ENCODE measurements at places on chromosomes 13 and 19.
A peak's percentile ranks its signal among the peaks of the same experiment; 100 is the strongest.

DNA sequence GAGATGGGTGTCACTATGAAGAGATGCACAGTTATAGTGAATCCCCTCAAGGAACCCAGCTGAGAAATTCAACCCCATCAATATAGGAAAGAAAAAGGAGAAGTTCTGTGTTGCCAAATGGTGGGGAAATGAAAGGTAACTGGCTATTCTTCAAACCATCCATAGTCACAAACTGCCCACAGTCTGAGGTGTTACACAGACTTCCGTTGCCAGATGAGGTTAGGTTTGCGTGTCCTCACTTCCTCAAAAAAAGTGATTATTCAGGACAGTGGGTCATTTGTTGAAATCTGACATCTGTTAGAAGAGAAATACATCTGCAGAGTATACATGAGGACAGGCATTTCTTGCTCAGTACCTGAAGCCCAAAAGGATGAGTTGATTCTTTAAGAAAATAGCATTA is 9.0 kb downstream of the SIGLEC5 start:
- peak; percentile 6 for DNase-seq

- no peak for DNase-seq
Measured at GRCh38 chr19:17320435-17320834, 11.1 kb downstream of the DDA1 start.

DNA sequence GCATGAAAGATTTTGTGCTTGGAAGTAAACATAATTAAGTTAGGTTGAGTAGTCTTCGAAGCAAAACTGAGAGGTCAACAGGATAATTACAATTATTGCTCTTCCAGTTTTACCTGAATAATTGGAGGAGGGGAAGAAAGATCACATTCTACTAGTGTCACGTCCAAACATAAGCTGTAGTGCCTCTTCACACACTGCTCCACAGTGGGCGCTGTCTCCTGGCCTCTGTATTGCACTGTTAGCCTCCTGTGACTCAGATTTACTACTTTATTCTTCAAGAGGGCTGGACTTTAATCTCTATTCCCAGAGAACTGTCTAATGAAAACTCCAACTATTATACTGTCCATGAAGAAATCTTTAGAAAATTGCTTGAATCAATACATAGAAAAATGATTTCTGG is 62.9 kb downstream of the TRPC4 start:
- DNase-seq = no peak

DNA sequence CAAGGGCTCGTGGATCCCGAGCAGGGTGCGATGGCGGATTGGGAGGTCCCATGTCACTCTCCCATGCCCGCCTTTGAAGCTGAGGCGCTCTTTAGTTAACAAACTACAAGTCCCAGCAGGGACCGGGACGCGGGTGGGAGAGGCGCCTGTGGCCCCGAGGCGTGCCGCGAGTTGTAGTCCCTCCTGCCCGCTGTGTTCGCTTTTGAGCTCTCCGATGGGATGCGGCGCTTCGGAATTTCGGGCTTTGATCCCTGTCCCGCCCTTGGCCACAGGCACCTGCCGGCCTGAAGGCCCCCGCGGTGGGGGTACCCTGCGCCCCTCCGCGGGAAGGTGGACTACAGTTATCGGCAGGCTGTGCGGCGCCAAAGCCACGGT is 11.0 kb downstream of the CYTH2 start:
- DNase-seq = peak; percentile 23

DNA sequence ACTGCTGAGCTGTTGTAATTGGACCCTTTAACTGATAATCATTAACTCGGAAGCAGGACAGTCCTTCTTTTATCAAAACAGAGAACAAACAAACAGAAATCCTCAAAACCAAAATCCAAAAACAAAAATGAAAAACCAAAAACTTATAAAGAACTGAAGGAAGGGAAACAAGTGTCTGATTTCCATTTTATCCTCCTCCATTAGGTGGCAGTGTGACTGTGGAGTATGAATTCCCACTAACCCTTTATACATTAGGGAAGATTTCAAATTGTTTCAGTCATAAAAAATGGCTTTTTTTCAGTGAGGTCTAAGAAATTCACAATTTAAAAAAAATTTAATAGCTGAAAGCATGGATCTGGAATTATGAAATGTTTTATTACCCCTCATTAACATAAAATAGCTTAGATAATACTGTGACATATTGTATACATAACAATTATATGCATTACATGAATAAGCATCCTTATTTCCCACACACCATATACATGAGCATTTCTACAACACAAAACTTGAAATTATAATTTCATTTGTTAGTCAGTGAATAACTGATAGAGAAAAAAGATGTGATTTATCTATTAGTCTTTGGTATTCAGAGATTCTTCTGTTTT is 1074.3 kb upstream of the PCDH9 start:
- DNase-seq = no peak

DNA sequence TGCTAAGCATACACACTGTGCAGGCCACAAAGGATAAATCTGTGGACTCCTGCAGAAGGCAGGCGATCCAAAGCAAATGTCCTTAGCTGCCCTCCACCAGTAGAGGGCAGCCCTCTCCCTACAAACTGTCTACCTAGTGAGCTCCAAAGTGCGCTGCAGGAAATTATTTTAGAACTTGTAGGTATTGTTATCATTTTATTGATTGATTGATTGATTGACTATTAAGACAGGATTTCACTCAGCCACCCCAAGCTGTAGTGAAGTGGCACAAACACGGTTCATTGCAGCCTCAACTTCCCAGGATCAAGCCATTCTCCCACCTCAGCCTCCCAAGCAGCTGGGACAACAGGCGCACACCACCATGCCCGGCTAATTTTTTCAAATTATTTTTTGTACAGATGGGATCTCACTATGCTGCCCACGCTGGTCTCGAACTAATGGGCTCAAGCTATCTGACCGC is 37.3 kb downstream of the RNF6 start:
- peak; percentile 61 for DNase-seq

GRCh38 chr13:99548448-99548847 is 47.2 kb downstream of the TM9SF2 start:
- no peak for DNase-seq

DNA sequence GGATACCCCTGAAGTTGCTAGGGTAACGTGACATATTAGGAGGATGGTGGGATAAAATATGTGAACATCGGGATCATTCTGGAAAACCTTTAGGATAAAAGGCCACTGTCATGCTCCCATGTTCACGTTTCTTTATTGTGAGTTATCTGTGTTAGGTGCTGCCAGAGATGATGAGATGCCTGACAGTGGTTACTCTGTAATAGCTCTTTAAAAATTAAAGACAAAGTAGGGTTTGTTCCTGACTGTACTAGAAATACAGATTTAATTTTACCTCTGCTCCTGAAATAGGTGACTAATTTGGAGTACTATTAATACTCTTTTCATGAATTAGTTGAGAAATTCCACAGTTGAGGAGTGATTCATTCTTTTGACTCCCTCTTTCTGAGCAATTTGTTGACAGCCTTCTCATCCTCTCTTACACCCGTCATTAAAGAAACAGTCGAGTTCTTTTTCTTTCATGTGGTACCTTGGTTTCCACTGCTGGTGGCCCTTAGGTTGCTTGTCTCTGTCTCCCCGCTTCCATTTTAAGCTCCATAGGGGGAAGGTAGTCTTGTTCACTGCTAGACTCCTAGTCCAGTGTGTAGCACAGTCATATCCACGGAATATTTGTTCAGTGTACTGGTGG is 28.4 kb downstream of the SAE1 start:
- DNase-seq = peak; percentile 23

DNA sequence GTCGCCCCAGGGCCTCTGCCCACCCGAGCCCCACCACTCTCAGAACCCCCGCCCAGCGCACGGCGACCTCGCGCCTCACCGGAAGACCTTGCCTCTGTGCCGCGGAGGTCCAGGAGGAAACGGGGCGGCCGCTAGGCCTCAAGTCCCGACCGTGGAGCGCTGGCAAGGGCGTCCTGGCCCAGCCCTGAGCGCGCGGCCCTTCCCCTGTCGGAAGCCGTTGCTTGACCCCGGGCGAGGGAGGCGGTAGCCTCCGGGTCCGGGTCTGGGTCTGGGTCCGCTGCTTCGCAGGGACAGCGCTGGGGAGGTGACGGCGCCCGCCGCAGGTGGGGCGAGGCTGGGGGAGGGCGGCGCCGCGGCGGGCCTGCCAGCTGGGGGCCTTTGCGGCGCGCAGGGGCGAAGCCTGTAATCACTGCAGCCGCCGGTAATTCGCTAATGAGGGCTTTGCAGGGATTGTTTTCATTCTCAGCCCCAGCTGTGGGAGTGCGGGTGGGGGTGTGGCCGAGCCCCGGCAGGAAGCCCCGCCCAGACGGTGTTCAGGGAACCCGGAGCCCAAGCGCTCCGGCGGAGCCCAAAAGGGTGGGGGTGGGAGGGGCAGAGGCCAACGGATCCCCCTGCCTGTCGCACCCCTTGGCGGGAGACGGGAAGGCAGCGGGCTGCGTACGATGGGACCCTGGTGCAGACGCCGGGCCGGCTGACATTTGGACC is 8.6 kb downstream of the C19orf25 start:
- peak; percentile 28 for DNase-seq

DNA sequence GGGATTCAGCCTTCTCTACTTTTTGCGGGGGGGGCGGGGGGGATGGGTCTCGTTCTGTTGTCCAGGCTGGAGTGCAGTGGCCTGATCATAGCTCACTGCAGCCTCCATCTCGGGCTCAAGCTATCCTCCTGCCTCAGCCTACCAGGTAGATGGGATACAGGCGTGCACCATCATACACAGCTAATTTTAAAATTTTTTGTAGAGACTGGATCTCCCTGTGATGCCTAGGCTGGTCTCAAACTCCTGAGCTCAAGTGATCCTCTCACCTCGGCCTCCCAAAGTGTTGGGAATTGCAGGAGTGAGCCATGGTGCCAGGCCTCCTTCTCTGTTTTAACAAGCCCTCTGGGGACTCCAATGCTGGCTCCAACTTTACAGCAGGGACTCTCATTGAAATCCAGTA is 569 bp upstream of the ZNF792 start:
- DNase-seq = no peak

GRCh38 chr19:16070366-16070990 is 5.8 kb upstream of the TPM4 start:
- DNase-seq = peak; percentile 72

GRCh38 chr13:35378939-35379338 is 97.5 kb downstream of the MAB21L1 start:
- DNase-seq = no peak

DNA sequence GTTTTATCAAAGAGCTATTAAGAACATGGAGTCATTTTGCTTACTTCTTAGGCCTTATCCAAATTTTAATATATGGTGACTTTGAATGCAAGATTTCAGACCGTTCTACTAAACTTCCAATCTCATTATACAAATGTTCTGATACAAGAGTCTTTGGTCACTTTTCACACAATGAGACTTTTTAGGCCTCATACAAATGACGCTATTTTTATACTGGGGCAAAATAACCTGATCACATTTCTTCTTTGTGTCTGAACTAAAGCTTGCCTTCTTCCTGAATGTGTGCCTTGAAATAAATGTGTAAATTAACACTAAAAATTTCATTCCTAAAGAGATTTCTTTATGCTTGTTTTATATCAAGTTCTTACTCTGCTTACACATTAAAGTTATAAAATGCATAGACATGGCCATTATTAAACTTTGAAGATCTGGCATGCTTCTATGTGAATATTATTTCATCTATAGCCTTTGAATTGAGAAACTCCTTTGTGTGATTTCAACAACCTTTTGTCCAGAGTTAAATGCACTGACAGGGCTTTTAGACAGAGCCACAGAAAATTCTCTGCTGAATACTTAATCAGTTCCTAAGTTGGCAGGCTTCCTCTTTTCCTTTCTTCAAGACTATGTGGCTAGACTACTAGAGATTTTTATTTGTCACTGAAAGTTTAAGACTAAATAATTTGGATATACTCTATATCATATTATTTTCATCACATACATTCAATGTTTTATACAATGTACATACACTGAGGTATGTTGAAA is 86.1 kb downstream of the EDNRB start:
- no peak for DNase-seq

GRCh38 chr13:22596171-22596863 is 584.5 kb upstream of the SGCG start:
- DNase-seq = no peak

Data from immature natural killer cell (primary cell).